Pancreas (tissue), 10 donors: ENCODE measurements at places on chromosomes 1 and 21. TPM values are rescaled to one million over a fixed set of nuclear protein-coding genes. Genes with fewer than 3 reads are reported as not detected.
A peak's percentile ranks its signal among the peaks of the same experiment; 100 is the strongest.

Gene UBE2U
- 0.67 TPM for total RNA-seq

Gene ARHGEF16
- total RNA-seq, result 9.3 TPM

Gene FAM177B
- total RNA-seq, result 0.24 TPM

GRCh38 chr1:205754857-205755256 is 4.9 kb upstream of the NUCKS1 start:
- H3K4me1 ChIP-seq, result no peaks in the 10 kb centered on the region
- no peak for DNase-seq
- H3K36me3 ChIP-seq, result no peaks in the 10 kb centered on the region

DNA sequence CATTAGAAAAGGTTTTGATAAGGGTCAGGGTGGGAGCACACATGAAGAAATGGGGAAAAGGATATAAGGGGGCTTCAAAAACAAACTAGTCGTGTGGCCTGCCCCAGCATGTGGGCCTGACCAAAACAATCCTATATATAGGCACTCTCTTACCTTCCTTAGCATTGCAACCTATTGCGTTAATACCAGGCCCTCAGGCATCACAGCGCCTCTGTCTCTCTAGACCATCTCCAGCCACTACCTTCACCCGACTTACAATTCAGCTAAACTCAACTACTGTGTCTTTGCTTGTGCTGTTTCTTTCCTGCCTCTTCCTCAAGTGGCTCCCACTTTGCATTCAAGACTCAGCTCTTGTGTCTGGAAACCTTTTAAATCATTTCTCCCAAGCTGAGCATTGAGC is 47.0 kb upstream of the GJA5 start:
- no peaks in the 10 kb centered on the region for H3K27me3 ChIP-seq
- no peak overlapping the region for H3K4me3 ChIP-seq
- DNase-seq, result no peak
- no peak overlapping the region for H3K27ac ChIP-seq
- no peaks in the 10 kb centered on the region for H3K4me1 ChIP-seq
- H3K36me3 ChIP-seq, result no peaks in the 10 kb centered on the region

- H3K27me3 ChIP-seq, result no peaks in the 10 kb centered on the region
- DNase-seq, result no peak
- H3K36me3 ChIP-seq, result no peaks in the 10 kb centered on the region
- H3K4me3 ChIP-seq, result no peak overlapping the region
- no peak overlapping the region for H3K27ac ChIP-seq
Measured at GRCh38 chr1:201059871-201060555, 36.5 kb upstream of the KIF21B start.

DNA sequence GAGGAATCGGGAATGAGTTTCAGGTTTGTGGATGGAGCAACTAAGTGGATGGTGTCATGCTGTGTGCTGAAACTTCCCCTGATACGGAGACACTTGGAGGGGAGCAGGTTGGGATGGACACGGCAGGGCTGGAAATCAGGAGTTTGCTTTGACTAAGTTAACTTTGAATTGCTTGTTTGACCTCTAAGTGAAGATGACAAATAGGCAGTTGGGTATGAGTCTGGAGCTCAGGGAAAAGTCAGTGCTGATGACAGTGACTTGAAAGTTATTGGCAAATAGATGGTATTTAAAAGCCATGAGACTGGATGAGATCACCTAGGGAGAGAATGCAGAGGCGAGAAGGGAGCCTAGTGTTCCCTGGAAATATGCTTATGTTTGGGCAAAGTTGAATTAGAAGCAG is 12.8 kb upstream of the ZSCAN20 start:
- H3K27me3 ChIP-seq, result no peaks in the 10 kb centered on the region
- H3K36me3 ChIP-seq, result no peaks in the 10 kb centered on the region
- H3K4me1 ChIP-seq, result no peaks in the 10 kb centered on the region

DNA sequence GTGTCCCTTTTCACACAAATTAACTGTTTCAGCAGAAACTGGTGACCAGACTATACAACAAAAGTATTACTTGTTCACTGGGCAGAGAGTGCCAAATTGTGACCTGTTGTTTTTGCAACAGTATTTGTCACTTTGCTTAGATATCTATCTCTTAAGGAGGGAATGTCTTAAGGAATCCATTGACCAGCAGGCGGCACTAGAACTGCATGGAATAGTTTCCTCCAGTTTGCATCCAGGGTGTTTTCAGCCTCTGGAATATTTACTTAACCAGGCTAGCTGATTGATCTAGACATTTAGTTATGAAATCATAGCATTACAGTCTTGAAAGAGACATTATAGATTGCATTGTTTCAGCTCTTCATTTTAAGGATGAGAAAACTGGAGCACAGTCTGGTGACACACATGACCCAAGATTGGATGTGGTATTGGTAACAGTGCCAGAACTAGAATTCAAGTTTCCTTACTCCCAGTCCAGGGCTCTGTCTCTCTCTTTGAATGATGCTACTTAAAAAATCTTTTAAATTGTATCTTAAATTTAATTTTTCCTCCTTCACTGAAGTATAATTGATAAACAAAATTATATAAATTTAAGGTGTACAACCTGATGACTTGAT is 16.9 kb downstream of the RPTN start:
- H3K4me1 ChIP-seq, result no peaks in the 10 kb centered on the region
- H3K36me3 ChIP-seq, result no peaks in the 10 kb centered on the region
- H3K27ac ChIP-seq, result no peak overlapping the region
- peaks cover 3% of the 10 kb centered on the region for H3K27me3 ChIP-seq
- no peak overlapping the region for H3K4me3 ChIP-seq
- DNase-seq, result peak; percentile 34

DNA sequence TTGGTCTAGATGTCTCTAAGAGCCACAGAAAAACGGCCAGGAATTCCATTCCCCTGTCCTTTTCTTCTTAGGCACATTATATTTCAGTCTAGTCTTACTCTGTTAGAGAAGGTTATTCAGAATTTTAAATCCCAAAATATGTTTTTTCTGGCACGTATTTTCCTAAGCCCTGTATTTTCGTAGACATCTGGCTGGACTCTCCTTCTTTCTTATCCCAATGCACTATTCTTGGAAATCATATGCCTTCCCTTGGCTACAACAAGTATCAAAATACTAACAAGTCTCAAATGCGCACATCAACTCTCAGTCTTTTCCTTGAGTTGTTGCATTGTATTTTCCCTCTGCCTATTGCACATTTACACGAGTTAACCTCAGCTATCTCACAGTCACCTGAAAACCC is 96.2 kb downstream of the DPYD start:
- no peak overlapping the region for H3K27ac ChIP-seq
- H3K4me1 ChIP-seq, result no peaks in the 10 kb centered on the region
- no peak overlapping the region for H3K4me3 ChIP-seq
- no peaks in the 10 kb centered on the region for H3K36me3 ChIP-seq
- H3K27me3 ChIP-seq, result no peaks in the 10 kb centered on the region
- no peak for DNase-seq

- H3K4me1 ChIP-seq, result no peaks in the 10 kb centered on the region
- DNase-seq, result no peak
- H3K36me3 ChIP-seq, result no peaks in the 10 kb centered on the region
- H3K4me3 ChIP-seq, result no peak overlapping the region
- H3K27me3 ChIP-seq, result no peaks in the 10 kb centered on the region
- no peak overlapping the region for H3K27ac ChIP-seq
Measured at GRCh38 chr1:7127322-7128075, 342.2 kb downstream of the CAMTA1 start.
